ENCODE measurements at places on chromosomes 7 and 10. TPM values are rescaled to one million over a fixed set of nuclear protein-coding genes. Genes with fewer than 3 reads are reported as not detected.

Gene A1CF
- total RNA-seq = 0.03 TPM

Gene IMMP2L
- total RNA-seq = 8.8 TPM

Gene AKR1C2
- total RNA-seq = 0.33 TPM

Gene SLC26A3
- 0.36 TPM for total RNA-seq

DNA sequence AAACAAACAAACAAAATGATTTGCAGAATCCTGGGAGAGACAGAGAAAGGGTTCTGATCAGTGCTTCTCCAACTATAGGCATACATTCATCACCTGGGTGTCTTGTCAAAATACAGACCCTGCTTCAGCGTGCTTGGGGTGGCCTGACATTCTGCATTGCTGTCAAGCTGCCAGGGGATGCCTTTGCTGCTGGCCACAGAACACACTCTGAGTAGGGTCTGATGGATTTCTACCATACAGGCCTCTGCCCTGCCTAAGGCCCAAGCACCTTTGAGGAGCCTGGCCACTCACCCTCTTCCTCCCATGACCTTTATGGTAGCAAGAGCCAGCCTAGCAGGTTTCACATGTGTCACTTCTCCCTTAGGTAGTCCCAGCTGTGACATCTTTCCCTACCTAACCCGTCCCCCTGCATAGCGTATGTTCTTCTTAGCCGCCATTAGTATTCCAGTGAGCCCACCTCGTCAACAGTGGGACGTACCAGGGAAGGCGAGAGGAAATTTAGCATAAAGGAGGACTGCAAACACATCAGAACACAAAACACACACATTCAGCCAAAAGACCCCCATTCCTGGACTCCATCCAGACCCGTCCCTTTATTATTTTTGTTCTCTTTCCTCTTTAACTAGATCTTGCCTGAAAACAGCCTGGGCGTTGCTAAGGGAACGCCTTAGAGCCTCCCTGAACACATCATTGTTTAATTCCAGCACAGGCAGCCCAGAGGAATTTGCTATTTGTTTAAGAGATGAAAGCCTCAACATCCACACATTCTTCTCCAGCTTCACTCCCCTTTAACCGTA lies 43.9 kb upstream of the PODXL start:
- no peak for DNase-seq

GRCh38 chr7:132790104-132790503 lies 213.8 kb upstream of the PLXNA4 start:
- DNase-seq = no peak

- no peak for DNase-seq
These were observed 3.3 kb upstream of the ZNF746 start for GRCh38 chr7:149500910-149501309.

GRCh38 chr10:112953174-112954159 lies 3.4 kb downstream of the TCF7L2 start:
- no peak for DNase-seq

DNA sequence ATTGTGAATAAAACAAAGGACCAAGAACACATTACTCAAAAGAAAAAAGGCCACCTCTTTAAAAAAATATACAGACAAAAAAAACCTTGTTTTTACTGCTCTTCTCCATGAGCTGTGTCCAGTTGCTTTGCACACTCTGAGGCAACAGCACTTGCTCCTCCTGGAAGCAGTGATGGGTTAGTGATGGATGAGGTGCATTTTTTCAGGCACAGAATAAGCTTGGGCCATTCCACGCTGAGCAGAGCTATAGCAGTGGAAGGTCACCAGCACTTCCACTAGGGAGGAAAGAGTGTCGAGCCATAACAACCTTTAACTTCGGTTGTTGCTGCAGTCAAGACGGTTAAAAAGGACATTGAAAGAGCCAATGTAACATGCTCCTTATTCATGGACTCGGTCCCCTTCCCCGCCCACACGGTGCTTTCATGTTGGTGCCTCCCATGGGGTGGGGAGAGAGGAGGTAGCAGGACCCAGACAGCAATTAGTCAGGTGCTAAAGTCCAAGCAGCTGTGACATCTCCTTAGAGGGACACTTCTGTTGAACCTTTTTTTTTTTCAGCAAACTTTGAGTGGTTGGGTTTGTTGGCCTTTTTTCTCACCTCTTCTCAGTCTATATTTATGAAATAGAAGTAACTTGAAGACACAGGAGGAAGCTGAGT lies 136.5 kb upstream of the ADARB2 start:
- DNase-seq = no peak

GRCh38 chr7:18495412-18496340 lies at the start of gene HDAC9:
Gene HDAC9 (plus strand): TSS chr7:18495749. CDS start chr7:18496303, 554 bp downstream.
- no peak for DNase-seq

DNA sequence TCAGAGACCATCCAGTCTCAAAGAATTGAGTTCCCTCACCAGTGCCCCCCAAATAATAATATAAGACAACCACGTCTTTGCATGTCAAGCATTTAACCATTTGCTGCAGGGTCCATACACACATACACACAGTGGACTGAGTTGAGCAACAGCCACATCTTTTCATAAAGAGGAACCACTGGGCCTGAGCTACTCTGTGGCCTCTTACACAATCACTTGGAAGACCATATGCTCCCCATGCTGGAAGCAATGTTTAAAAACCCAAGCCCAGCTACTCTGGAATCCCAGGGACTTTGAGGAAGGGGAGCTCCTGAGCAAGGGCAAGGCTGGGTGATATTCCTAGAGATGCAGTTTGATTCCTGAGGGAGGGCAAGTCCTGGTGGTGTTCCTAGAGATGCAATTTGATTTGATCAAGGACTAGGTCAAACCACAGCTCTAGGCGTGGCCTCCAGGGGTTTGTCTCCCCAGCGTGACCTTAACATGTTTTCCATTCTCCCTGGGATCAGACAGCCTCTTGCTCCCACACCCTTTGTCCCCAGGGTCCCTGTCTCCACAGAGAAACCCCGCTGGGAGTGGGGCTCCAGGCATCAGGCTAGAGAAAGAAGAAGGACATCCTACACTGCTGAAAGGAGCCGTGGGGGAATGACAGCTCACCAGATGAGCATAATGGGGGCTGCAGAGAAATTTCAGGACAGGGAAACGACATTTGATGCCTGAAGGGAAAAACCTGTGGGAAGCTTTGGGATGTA lies 376.2 kb upstream of the MGMT start:
- no peak for DNase-seq

DNA sequence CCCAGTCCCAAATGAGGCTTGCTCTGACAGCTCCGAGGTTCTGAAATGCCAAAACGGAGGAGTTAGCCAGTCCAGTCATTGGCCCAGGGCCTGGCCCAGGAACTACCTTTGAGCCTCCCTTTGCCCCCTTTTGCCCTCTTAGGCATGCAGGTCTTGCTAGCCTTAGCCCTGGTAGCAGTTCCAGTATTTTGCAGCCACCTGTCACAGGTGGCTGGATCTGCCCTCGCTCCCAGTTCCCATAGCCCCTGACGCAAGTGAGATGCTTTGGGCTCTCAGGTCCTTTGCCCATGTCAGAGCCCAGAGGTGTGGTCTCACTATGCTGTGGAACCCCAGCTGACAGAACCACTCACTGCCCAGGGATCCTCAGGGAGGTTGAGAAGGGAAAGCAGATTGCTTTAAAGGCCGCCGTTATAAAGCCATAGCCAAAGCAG lies 42.0 kb downstream of the GPRIN2 start:
- DNase-seq = no peak

GRCh38 chr7:134462337-134462925 lies 3.5 kb upstream of the AKR1B1 start:
- DNase-seq = no peak

DNA sequence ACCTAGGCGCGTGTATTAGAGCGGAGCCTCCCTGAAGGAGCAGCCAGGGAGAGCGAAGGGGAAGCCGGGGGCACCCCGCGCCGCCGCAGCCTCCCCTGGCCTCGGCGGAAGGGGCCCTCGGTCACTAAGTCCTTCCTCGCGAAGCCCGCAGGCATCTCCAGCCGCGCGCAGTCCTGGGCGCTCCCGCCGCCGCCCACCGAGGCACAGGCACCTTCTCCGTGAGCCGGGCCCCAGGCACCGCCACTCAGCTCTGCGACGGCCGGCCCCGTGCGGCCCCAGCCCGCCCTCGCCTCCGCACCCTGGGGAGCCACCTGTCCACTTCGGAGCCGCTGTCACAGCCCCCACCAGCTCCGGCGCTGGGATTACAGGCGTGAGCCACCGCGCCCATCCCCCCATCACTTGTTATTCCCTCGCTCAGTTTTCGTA lies 80.8 kb downstream of the ZNF467 start:
- no peak for DNase-seq

DNA sequence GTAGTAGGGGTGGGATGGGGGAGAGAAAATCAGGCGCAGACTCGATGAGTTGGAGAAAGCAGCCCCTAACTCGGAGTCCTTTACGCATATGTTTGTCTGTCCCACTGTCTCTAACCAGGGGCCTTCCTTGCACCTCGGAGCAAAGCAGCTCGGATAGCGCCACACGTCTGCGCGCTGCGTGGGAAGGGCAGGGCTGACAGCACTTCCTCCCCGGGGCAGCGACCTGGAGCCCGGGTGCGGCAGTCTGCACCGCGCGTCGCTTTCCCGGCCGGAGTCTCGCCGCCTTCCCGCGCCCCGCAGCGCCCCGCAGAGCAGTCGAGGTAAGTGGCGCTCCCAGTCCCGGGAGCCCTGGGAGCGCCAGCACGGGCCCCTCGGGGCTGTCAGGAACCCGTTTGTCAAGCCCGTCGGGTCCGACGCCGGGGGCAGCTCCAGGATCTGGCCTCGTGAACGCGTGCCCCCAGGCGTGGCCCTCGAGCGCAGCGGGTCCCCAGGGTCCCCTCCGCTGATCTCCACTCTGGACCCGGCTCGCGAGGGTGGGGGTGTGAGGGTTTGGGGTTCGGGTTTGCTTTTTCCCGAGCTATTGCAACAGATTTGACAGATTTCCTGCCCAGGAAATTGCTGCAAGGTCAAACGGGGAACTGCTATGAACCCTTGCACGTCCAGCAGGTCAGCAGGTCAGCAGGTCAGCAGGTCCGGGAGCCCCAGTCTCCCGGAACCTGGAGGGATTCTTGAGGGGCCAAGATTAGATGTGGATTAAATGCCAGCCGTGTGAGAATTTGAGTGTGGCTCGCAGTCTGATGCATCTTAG lies 597 bp downstream of the APBB1IP start:
- DNase-seq = no peak

DNA sequence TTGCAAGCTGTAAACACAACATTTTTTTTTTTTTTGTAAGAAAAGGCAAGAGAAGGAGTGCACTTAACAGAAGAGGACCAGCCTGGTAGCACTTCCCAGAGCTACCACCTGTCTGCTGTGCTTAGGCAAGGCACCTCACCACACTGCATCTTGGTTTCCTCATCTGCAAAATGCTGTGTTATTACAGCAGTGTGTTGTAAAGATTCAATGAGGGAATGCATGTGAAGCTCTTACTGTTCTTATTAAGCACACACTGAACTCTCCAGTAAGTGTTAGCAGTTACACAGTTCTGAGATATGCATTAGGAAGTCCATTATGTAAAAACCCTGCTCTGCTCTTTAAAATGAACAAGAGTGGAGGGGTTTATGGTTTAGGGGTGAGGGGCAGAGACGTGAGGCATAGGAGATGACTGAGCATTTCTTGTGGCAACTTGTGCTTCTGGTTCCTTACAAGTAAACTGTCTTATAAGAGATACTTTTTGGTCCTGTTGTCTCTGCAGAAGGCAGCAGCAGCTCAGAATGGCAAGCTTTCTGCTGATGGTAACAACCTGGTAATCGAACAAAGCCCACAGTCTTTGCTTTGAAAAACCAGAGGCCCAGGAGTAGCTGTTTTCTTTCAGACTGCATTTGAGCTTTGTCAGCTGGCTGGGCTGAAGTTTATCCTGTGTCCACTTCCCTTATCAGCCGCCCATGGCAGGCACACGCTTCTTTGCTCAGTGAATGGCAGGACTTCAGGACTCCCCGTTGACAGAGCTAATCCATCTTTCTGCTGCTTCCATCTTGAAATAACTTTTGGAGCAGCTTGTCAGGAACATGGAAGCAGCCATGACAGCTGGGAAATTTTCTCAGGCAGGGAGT lies 98.8 kb upstream of the BMPER start:
- DNase-seq = no peak

- DNase-seq = no peak
These were observed 44.6 kb downstream of the TMEM168 start for GRCh38 chr7:112745635-112746034.

- DNase-seq = no peak
These were observed 28.6 kb upstream of the NDST2 start for GRCh38 chr10:73840056-73840402.

- DNase-seq = no peak
These were observed 44.0 kb downstream of the LDB3 start for GRCh38 chr10:86712317-86712707.

DNA sequence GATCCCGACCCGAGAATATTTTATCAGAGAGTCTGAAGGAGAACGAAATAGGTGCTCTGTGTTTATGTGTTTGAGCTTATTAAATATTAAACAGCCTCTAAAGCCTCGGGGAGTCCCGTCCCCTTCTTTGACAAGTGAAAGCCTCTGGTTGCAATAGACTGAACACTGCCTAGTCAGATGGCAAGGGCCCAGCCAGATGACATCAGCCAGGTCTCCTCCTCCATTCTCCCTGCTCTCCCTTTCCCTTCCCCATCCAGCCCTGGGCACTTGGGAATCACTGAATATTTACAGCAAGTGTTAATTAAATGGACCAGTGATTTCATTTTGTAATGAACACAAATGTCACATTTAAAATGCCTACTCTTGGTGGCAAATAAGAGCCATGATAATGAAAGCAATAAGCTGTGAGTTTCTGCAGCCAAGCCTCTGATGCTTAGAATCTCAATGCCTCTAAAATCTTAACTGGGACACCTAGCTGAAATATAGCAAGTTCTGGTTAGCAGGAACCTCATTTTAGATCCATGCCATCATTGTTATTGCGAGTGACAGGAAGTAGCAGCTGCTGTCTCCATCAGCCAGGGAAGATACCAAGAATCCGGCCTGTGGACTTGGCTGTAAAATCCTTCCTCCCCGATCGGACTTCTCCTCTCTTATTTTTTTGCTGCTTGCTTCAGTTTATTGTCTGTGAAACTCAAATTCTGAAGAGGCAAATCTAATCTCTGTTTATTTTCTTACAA lies 202.1 kb downstream of the PRPF18 start:
- no peak for DNase-seq

DNA sequence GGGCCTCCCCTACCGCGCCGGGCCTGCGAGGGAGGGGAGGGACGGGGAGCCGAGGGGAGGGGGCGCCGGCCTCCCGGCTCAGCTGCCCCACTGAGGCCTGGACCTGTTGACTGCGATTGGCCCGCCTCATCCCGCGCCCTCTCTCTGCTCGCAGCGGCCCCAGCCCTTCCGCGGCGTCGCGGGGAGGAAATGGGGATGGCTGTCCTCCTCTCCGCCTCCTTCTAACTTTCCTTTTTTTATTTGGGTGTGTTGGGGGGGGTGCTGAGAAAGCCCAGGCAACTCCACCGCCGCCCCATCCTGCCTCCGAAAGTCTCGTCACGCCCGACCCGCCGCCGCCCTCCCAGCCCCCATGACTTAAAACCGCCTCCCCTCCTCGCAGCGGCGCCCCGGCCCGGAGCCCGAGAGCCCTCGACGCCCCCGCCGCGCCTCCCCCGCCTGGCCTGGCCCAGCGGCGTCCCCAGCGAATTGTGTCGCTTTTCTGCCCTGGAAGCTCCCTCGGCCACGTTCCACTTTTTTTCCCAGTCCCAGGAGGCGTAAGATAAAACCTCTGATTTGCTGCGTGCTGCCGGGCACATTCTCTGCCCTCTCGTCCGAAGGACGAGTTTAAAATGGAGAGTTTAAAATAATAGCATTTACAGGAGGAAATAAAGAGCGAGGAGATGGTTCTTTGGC lies 842 bp upstream of the SKIDA1 start:
- no peak for DNase-seq
